ENCODE measurements at places on chromosomes 5 and 9.

DNA sequence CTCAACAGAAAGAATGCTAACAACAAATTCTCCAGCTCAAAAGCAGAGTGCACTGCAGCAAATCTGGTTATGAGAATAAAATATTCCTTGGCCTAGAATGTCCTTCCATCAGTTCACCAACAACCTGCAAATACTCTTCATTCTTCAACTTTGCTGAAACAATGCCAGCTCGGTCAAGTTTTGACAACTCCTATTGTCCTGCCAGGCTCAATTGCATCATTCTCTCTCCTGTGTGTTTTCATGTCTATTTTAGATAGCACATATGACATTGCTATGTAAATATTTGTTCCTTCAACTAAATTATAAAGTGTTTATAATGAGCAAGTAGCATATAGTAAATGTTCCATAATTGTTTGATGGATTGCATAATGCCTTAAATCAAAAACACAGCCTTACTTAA, 463.8 kb downstream of the TLE1 start:
- DNase-seq: no peak

- no peak for DNase-seq
Observed at GRCh38 chr9:126000256-126000655, 253.1 kb downstream of the PBX3 start.

DNA sequence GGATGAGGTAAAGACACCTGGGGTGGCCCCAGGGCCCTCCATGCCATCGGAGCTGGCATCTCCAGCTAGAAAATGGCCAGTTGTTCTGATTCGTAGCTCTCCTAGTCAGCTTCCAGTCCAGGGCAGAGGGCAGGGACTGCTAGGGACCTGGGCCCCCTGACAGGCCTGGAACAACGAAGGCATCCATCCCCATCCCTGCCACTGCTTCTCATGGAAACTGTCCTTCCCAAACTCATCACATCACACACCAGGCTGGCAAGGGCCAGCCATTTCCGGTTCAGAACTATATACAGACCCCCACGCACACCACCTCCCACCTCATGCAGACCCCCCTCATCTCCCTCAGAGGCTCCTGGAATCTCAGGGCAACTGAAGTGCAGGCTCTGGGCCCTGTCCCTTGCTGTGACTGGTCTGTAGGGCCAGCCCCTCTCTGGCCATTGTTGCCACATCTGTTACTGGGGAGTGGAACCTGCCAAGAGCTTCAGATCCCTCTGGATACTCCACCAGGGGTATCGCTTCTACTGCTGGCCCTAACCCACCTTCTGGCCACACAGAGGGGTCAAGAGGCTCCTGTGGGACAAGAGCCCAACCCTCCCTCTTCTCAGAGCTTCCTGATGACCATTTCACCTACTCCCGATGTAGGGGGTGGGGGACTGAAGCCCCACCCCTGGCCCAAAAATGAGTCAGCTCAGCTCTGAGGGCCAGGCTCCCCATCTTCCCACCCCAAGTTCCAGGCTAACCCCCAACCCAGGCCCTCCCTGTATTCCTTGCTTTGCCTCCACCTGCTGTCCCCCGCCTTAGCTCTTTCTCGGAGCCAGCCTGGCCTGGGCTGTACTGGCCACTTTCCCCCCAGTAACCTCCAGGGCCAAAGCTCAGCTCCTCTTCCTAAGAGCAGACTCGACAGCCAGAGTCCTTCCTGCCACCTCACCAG, 1.2 kb upstream of the MZB1 start:
- DNase-seq: no peak

DNA sequence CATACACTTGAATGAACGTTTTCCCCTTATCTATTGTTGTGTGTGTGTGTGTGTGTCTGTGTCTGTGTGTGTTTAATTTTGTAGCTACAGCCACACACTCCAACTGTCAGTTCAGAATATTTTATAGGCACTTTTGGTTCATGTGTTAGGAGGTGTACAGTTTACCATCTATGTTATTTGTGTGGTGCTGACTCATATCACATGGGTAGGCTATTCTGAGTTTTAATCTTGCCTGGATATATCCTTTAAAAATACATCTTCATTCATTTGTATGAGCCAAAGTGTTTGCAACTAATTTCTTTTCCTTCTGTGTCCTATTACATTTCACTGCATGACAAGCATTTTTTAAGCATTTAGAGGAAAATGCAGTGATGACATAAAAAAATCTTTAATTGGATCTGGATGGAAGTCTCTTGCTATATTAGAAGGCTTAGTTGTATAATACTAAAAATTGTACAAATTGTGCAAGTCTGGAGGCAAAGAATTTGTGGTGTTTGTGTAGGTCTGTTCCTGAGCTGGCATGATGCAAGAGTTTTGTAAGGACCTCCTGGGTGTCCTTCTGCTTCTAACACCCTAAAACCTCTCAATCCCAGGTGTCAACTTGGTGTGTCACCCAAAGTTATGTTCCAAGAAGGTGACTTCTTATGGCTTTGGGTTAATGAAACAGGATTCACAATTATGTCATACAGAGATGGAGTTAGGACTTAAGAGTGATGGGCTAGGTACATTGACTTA, 52.4 kb upstream of the HMHB1 start:
- DNase-seq: no peak

DNA sequence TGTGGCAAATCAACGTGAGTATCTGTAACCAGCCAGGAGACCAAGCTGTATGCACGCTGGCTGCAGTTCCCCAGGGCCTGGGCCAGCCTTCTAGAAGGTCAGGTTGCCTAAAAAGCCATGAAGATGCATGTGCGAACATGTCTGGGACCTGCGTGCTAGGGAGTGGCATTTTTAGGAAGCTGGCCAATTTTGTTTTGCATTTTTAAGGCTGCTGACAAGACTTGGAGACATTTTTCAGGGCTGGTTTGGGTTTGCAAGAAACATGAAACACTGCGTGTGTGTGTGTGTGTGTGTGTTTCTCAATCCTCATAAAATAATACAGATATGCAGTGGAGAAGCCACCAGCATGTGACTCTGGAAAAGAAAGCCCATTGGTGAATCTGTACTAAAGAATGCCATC, 5.1 kb downstream of the TGFBI start:
- DNase-seq: peak; percentile 74

DNA sequence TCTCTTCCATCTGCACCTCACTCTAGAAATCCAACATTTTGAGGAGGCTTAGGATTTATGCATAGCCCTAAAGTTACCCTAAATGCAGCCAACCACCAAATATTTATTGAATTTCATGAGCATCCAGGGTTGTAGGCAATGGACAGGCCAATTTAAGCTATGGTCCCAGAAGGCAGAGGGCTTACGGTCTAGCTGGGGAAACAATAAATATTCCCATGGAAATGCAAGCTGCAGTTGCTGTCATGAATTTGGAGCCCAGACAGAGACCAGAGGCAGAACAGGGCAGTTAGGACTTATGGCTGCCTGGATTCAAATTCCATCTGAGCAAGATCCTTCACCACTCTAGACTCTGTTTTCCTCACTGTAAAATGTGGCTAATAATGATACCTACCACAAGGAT, 9.1 kb upstream of the INSYN2B start:
- no peak for DNase-seq

DNA sequence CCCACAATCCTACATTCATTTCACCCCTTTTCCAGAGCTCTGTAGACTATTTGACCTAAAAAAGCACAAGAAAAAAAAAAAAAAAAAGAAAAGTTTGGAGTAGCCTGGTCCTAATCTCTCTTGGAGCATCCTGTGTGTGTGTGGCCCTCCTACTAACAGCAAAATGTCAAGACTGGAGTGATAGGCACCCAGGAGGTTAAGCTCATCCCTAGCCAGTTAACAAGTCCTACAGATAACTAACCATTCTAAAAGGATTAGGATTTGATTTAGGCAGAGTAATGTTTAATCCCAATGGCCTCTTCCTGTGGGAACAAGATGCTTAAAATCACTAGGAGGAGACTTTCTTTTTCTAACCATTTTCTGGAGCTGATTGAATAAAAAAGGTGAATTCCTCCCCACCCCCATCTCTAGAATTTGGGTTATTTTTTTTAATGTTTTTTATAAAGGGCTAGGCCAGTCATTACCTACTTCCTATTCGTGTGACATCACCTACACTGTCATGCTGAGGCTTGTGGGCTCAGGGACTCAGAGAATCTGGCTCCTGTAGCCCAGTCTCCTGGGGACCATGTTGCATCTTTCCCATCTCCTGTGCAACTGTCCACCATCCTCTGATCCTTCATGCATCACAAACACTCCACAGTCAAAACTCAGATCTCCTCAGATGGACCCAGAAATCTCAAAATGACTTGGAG, 43.2 kb upstream of the NR3C1 start:
- DNase-seq: no peak

DNA sequence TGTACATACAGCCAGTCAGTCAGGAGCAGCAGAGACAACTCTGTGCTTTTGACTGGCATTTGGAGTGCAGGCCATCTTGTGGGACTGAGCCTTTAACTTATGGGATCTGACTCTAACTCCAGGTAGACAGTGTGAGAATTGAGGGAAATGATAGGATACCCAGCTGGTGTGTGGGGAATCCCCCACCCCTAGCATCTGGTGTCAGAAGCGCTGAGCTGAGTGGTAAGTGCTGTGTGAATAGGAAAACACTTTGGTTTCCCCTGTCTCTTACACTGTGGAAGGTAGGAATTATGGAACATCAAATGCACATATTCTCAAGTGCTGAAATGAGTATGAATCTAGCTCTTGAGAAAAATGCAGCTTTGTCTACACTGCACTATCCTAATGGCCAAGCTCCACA, 43.9 kb downstream of the CCDC125 start:
- no peak for DNase-seq

GRCh38 chr9:34321451-34321850, 7.6 kb downstream of the KIF24 start:
- DNase-seq: no peak

DNA sequence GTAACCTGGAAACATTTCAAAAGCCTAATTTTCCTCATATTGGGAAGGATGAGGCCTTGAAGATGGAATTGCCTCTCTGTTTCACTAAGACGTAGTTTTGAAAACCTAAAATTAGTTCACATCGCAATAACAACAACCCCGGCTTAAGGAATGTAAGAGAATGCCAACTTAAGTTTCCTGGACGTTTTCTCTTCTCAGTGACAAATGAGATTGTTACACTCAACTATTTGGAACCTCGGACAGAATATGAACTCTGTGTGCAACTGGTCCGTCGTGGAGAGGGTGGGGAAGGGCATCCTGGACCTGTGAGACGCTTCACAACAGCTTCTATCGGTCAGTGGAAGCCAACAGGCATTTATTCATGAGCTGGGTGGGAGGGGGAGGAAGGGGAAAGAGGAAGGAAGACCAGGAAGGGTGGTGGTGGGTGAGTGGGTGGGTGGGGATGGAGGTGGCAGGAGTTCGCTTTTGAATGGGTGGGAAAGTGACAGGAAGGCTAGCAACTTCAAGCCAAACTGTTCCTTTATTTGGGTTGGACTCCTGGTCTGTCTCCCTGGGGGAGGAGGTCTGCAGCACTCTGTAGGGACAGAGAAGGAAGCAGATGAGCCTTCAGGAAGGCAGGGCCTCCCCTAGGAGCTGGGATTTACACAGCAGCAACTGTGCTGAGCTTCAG, 83.4 kb downstream of the TEK start:
- DNase-seq: no peak

DNA sequence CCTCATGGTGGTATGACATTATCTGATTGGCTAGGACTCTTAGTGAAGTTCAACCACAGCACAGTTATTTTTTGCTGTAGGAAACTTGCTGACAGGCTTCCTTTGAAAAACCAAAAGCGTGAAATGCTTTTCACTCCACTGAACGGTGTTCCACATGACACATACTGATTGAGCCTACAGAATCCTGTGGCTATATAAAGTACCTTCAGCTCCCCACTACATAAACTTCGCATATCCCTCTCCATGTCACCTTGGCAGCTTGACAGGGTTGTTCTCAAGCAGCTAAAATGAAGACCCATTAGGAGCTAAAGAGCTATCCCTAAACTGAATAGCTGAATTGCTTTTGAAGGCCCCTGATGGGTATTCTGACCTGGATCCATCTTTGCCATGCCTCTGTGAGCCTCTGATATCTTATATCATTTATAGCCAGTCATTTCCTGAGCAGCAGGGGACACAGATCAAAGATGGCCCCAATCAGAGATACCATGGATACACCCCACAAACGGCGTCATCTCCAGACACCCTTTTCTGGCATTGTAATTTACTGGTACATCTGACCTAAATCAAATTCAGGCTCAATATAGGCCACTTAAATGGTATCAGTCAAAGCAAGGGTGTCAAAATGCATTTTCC, 91.5 kb downstream of the APBA1 start:
- no peak for DNase-seq

All from AG09309 (cell line).